Activated CD4-positive, alpha-beta memory T cell treated with anti-CD3 and anti-CD28 coated beads for 36 hours (primary cell): ENCODE measurements at places on chromosomes 13 and 19. TPM values are rescaled to one million over a fixed set of nuclear protein-coding genes. Genes with fewer than 3 reads are reported as not detected.

URAD gene
- total RNA-seq = not detected

DNA sequence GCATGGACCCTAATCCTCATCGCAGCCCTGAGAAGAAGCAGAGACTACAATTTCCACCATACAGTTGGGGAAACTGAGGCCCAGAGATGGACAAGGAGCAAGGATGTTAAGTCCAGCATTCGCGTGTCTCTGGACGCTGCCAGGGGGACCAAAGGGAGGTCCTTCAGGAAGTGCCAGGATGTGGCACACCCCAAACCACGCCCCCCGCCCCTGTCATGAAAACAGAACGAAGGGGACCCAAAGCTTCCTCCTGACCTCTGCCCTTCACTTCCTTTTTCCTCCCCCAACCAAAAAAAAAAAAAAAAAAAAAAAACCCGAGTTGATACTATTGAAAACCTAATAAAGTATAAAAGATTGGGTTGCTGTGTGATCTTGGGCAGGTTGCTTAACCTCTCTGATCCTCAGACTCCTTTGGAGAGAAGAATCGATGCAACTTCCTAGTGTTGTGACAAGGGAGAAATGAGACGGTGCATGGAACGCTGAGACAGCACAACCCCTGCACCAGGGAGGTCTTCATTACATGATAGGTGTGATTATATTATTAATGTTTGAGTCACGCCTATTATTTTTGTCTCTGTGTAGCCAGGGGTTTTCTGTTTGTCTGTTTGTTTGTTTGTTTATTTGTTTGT lies 2.7 kb upstream of the ZBTB7A start:
- H3K4me1 ChIP-seq = peaks cover 19% of the 10 kb centered on the region
- H3K27ac ChIP-seq = peak overlapping the region; percentile 45
- peak overlapping the region; percentile 32 for H3K4me3 ChIP-seq
- no peaks in the 10 kb centered on the region for H3K36me3 ChIP-seq
- peak; percentile 72 for DNase-seq

DNA sequence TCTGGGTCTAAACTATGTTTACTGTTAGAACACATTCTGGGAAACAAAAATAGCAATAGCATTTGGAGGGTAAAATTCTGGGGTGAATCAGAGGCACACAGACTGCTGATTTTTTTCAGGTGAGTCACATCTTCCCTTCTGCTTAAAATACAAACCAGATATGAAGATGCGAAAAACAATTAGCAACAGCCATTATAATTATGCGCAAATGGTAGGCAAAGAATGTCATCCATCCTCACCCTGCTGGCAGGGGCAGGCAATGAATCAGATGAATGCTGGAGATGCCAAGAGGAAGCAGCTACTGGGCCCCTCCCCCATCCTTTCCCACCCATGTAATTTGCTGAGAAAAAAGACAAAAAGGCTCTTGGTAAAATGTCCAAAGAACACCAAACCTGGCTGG lies 282.9 kb downstream of the KLF5 start:
- no peak for DNase-seq
- peaks cover 3% of the 10 kb centered on the region for H3K4me1 ChIP-seq
- H3K27me3 ChIP-seq = peaks cover 3% of the 10 kb centered on the region
- H3K36me3 ChIP-seq = no peaks in the 10 kb centered on the region
- no peak overlapping the region for H3K4me3 ChIP-seq

- H3K4me1 ChIP-seq = peaks cover 64% of the 10 kb centered on the region
- no peak overlapping the region for H3K4me3 ChIP-seq
- H3K27me3 ChIP-seq = no peaks in the 10 kb centered on the region
- H3K36me3 ChIP-seq = peaks cover 40% of the 10 kb centered on the region
Observed at GRCh38 chr13:95181586-95181985, 119.7 kb downstream of the ABCC4 start.

GRCh38 chr13:83666141-83666540 lies 216.1 kb downstream of the SLITRK1 start:
- no peak overlapping the region for H3K4me3 ChIP-seq
- no peak overlapping the region for H3K27ac ChIP-seq
- H3K4me1 ChIP-seq = no peaks in the 10 kb centered on the region

MEF2B gene
- total RNA-seq = 4.3 TPM

DNA sequence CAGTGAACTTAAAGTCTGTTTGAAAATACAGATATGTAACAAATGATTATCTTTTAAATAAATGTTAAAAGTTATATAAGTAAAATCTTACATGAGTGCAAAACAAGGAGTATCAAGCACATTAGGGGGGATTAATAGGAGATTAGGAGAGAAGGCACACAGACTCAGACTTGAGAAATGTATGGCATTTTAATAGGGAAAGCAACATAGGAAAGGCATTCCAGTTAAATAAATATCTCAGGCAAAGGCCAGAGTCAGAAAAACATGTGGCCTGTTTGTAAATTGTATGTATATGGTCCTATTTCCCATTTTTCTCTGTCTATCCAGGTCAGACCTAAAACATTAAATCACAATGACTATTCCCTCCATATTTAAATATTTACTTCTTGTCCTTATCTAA lies 462.7 kb downstream of the GPC6 start:
- H3K36me3 ChIP-seq = no peaks in the 10 kb centered on the region
- no peak overlapping the region for H3K4me3 ChIP-seq
- no peak for DNase-seq

DNA sequence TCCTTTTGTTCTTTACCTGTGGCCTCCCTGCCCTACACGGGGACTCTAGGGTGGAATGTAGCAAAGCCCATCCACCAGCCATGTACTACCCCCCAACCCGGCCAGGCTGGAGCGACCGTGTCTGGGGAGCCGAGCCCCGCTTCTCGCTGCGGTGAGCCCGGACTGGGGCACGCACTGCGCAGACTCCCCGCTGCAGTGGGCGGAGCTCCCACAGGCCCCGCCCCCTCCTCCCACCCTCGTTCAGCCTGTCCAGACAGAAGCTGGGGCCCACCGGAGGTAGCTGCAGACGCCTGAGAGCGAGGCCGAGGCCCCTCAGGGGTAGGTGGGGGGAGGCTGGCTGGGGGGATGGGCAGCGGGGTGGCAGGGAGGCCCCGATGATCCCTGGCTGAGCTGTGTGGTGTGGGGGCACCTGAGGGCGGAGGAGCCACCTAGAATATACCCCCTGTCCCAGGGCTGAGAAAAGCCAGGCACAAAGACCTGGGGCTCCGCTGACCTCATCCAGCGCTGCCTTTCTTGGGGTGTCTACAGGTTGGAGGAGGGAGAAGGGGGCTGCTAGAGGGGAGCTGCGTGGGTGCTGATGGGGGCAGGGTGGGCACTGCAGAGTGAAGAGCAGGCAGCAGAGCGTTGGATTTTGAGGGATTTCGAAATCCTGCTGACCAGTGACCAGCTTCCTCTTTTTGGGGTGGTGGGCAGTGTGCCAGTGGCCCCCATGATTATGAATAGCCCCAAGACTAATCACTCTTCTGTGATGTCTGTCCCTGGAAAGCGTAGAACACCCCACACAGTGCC lies 17.3 kb downstream of the PLD3 start:
- H3K27ac ChIP-seq = no peak overlapping the region
- DNase-seq = peak; percentile 68
- peaks cover 4% of the 10 kb centered on the region for H3K36me3 ChIP-seq
- H3K4me3 ChIP-seq = peak overlapping the region; percentile 32
- H3K27me3 ChIP-seq = no peaks in the 10 kb centered on the region

DNA sequence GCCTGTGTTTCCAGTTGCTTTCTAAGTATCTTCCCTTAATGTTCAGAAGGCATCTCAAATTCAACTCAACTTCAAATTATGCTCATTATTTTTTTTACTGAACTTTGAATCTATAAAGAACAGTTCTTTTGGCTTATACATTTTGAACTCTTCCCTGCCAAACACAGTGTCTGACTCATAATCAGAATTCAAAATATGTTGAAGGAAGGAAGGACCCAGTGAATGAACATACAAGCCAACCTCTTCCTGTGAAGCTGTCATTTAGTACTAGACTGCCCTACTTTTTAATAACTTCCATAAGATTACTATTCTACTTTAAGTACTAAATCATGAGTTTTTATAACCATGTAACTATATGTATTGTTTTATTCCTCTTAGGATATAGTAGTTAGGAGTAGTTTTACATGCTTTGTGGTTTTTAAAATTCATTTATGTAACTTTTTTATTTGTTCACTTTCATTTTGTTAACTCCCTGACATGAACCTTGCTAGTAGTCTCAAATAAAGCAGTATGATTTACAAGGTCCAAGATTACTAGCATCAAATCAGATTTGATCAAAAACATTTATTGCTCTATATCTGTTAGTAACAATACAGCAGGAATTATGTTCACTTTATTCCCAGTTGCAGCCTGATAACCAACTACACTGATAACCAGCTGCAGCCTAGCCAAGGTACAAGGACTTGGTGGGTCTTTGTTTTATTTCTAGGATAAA lies 6.4 kb downstream of the NUDT15 start:
- no peak overlapping the region for H3K4me3 ChIP-seq
- no peak for DNase-seq
- H3K4me1 ChIP-seq = peaks cover 30% of the 10 kb centered on the region

DNA sequence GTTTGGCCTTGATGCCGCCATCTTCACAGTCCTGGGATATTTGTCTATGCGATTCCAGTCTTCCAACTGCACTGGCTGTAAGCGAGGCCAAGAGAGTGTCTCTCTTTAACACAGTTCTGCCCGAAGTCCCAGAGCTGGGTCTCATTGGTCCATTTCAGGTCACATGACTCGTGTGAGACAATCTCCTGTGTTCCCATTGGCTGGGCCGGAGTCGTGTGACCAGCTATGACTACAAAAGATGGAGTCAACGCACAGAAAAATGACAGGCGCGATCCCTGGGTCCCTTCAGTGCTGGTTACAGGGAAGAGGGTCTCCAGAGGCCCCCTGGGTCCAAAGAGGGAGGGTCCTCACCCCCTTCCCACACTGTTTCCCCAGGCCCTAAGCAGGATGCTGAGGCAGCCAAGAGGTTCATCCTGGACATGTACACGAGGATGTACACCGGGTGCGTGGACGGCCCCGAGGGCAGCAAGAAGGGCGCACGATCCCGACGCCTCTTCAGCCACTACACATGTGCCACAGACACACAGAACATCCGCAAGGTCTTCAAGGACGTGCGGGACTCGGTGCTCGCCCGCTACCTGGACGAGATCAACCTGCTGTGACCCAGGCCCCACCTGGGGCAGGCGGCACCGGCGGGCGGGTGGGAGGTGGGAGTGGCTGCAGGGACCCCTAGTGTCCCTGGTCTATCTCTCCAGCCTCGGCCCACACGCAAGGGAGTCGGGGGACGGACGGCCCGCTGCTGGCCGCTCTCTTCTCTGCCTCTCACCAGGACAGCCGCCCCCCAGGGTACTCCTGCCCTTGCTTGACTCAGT lies 15.9 kb upstream of the S1PR4 start:
- DNase-seq = peak; percentile 55
- H3K36me3 ChIP-seq = peaks cover 48% of the 10 kb centered on the region
- H3K4me3 ChIP-seq = no peak overlapping the region
- H3K27ac ChIP-seq = no peak overlapping the region
- H3K27me3 ChIP-seq = no peaks in the 10 kb centered on the region

LGI4 gene
- 0.50 TPM for total RNA-seq

DNA sequence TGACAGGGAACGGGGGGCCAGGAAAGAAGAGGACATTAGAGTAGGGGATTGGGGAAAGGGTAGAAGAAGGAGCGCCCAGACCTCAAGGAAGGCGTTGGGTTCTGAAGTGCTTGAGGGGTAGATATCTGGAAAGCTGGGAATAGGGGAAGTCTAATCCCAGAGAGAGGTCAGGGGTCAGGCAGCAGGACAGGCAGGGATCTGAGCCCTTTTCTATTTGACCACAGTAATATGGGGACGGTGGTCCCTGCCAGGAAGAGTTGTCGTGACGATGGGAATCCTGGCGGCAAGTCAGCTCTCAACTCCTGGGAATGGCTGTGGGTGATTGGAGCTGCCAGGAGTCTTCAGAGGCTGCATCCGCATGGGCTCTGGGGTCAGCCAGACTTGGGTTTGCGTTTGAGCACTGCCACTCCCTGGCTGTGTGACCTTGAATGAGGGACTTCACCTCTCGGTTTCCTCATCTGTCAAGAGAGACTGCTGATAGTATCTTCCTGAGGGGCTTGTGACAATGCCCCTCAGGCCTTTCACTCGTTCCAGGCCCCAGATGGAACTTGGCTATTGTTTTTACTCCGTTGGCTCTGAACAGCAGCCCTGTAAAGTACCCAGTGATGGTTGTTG lies 1.3 kb downstream of the AP2A1 start:
- no peak for DNase-seq
- H3K27ac ChIP-seq = no peak overlapping the region
- H3K4me1 ChIP-seq = peaks cover 33% of the 10 kb centered on the region
- H3K36me3 ChIP-seq = peaks cover 5% of the 10 kb centered on the region

GRCh38 chr13:21971662-21972621 lies 301.1 kb downstream of the FGF9 start:
- H3K27me3 ChIP-seq = no peaks in the 10 kb centered on the region
- H3K4me3 ChIP-seq = no peak overlapping the region
- no peaks in the 10 kb centered on the region for H3K4me1 ChIP-seq
- no peak for DNase-seq
- no peak overlapping the region for H3K27ac ChIP-seq

GRCh38 chr19:49335784-49336481 lies 727 bp downstream of the CD37 start:
- H3K4me3 ChIP-seq = peak overlapping the region; percentile 97
- peaks cover 26% of the 10 kb centered on the region for H3K36me3 ChIP-seq
- peaks cover 68% of the 10 kb centered on the region for H3K4me1 ChIP-seq
- peak overlapping the region; percentile 99 for H3K27ac ChIP-seq
- DNase-seq = peak; percentile 57
- no peaks in the 10 kb centered on the region for H3K27me3 ChIP-seq

MEDAG gene
- not detected for total RNA-seq

ZSCAN1 gene
- total RNA-seq = not detected

DLEU7 gene
- not detected for total RNA-seq

DNA sequence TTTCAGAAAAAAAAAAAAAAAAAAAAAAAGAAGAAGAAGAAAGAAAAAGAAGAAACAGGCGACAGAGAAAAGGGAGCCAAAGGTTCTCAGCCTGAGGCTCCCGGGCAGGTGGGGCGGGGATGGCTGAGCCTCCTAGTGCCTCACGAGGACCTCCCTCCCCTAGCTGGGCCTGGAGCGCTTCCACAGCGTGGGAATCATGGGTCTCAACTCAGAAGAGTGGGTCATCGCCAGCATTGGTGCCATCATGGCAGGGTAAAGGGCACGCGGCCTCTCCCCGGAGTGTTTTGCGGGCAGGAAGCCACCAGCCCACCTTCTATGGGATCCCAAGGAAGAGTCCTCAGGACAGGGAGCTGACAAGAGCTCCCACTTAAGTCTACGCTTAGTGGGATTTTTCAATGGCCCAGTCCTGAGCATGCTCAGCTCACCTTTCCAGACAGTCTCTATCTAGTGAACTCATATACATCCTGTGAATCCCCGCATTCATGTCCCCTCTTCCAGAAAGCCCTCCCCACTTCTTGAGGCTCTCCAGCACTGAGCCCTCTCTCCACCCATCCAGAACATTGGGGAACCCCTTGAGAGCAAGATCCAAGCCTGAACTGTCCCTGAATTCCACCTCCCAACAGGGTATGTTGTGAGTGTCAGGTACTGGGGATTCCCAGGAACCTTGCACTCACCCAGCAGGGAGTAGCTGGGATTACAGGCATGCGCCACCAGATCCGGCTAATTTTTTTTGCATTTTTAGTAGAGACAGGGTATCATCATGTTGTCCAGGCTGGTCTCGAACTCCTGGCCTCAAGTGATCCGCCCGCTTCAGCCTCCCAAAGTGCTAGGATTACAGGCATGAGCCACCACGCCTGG lies 69.6 kb downstream of the ACSBG2 start:
- H3K27ac ChIP-seq = no peak overlapping the region
- H3K36me3 ChIP-seq = no peaks in the 10 kb centered on the region
- H3K4me1 ChIP-seq = no peaks in the 10 kb centered on the region
- DNase-seq = no peak
- no peak overlapping the region for H3K4me3 ChIP-seq

CNFN gene
- total RNA-seq = not detected

GRCh38 chr19:293436-294110 lies 2.4 kb upstream of the PLPP2 start:
- H3K4me3 ChIP-seq = no peak overlapping the region
- peaks cover 14% of the 10 kb centered on the region for H3K4me1 ChIP-seq
- DNase-seq = no peak
- H3K27me3 ChIP-seq = peaks cover 51% of the 10 kb centered on the region
